ENCODE measurements at places on chromosomes 5 and 9.

- no peak for DNase-seq
Observed at GRCh38 chr9:94896512-94896911, 170.0 kb downstream of the AOPEP start.

GRCh38 chr5:66517351-66517750, 78.8 kb upstream of the MAST4 start:
- no peak for DNase-seq

DNA sequence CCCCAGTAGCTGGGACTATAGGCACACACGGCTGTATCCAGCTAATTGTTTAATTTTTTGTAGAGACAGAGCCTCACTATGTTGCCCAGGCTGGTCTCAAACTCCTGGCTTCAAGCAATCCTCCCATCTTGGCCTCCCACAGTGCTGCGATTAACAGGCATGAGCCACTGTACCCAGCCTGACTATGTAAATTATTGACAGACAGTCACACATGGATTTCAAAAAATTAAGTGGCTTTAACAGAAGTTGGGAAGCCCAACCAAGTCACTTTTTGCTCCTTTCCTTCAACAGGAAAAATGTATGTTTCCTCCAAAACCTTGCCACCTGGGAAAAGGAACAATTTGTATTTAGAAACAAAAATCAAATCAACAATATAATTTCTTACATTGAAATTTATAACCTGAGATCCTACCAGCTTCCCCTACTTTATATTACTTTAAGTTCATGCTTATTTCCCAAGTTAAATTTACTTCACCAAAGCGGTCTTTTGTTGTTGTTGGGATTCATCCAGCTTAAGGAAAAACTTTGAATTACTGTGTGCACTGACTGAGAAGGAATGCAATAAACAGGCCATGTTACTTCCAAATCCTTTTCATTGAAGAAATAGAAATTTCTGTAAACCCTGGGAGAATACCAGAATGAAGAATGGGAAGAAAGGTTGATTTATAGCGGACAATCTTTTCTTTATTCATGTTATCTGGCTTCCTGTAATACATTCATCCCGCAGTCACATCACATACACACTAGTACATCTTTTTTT, 8.6 kb downstream of the PCA3 start:
- DNase-seq: no peak

- DNase-seq: no peak
Observed at GRCh38 chr5:31733371-31733770, 94.4 kb downstream of the PDZD2 start.

GRCh38 chr5:135747824-135748223, 86.6 kb upstream of the SLC25A48 start:
- DNase-seq: no peak

Data from stimulated activated CD4-positive, alpha-beta T cell treated with anti-CD3 and anti-CD28 coated beads, TNF-alpha, amount 100 ng/mL, for 1 hour (primary cell).